ENCODE measurements at places on chromosomes 4 and X.

DNA sequence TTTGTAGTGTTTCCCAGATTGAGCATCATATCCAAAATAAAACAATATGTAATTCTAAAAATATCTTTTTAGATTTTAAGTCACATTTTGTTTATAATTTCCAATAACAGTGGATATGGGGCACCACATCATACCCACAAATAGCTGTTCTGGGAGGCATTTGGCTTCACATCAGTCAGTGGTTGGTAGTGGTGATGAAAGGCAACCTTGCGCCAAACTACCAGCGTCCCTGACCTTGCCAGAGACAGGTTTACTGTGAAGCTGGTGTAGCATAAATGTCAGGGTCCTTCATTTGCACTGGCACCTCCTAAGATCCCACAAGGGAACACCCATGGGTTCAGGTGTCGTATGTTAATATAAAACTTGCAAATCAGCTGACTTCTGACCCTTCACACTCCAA is 222.2 kb downstream of the DCTD start:
- no peak for DNase-seq

- DNase-seq: no peak
These were observed 758.8 kb downstream of the STIM2 start for GRCh38 chr4:27619435-27619834.

GRCh38 chr4:5366421-5366820 is 315.1 kb downstream of the STK32B start:
- no peak for DNase-seq

DNA sequence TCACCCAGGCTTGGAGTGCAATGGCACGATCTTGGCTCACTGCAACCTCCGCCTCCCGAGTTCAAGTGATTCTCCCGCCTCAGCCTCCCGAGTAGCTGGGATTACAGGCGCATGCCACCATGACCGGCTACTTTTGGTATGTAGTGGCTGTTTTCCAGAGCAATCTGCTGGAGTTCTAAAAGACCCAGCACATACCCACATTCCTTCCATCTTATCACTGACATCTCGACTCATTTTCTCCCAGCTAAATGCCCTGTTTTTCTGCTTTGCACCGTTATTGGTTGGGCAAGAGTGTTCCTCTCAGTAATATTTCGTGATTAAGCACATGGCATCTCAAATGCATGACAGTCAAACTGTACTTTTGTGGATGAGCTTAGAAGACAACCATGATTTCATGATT is 53.7 kb downstream of the PRKX start:
- DNase-seq: no peak

Data from right atrium auricular region (tissue), 2 donors.